ENCODE measurements at places on chromosomes 2 and 18. TPM values are rescaled to one million over a fixed set of nuclear protein-coding genes. Genes with fewer than 3 reads are reported as not detected.

HTR2B gene
- total RNA-seq, result not detected

UGT1A3 gene
- total RNA-seq, result not detected

GPR55 gene
- 18.8 TPM for total RNA-seq

PJVK gene
- total RNA-seq, result 2.5 TPM

ANKRD29 gene
- total RNA-seq, result not detected

C1QL2 gene
- not detected for total RNA-seq

DDX18 gene
- total RNA-seq, result 79.1 TPM

C2orf49 gene
- total RNA-seq, result 23.9 TPM

TNFRSF11A gene
- 8.0 TPM for total RNA-seq

DPYSL5 gene
- not detected for total RNA-seq

DES gene
- not detected for total RNA-seq

FAM237A gene
- not detected for total RNA-seq

TGIF1 gene
- total RNA-seq, result 35.6 TPM

ITGA4 gene
- total RNA-seq, result 216 TPM

CCT7 gene
- 243 TPM for total RNA-seq

TWSG1 gene
- total RNA-seq, result 9.0 TPM

COLEC11 gene
- 0.77 TPM for total RNA-seq

EPB41L3 gene
- total RNA-seq, result 3.4 TPM

M1AP gene
- total RNA-seq, result not detected

PROKR1 gene
- not detected for total RNA-seq

COL3A1 gene
- not detected for total RNA-seq

POTEJ gene
- not detected for total RNA-seq

Measured in activated naive CD8-positive, alpha-beta T cell treated with anti-CD3 and anti-CD28 coated beads, Interleukin-2, amount 10 ng/mL, durations not matched to agents 7 days and 5 days (primary cell).